Mammary epithelial cell (primary cell): ENCODE measurements at places on chromosomes 7 and 10.
A peak's percentile ranks its signal among the peaks of the same experiment; 100 is the strongest.

- DNase-seq: no peak
Measured at GRCh38 chr7:50469181-50469580, 19.0 kb upstream of the FIGNL1 start.

DNA sequence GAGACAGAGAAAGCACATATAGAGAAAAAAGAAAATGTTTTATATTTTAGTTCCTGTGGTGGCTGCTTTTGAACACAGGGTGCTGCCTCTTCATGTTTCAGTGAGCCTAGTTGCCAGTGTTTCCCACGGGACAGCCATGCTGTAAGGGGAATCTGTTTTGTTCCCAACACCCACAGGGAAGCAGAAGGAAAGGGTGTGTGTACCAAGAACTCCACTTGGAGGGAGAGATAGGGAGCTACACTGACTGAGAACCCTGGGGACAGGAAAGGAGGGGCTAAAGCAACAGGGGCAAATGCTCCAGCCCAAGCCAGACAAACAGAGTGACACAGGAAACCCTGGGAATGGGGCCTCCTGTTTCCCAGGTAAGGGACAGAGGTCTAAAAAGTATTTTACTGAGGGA lies 40.2 kb downstream of the FRMPD2 start:
- DNase-seq: no peak

- DNase-seq: no peak
Measured at GRCh38 chr7:102395592-102395872, 631 bp upstream of the PRKRIP1 start.

DNA sequence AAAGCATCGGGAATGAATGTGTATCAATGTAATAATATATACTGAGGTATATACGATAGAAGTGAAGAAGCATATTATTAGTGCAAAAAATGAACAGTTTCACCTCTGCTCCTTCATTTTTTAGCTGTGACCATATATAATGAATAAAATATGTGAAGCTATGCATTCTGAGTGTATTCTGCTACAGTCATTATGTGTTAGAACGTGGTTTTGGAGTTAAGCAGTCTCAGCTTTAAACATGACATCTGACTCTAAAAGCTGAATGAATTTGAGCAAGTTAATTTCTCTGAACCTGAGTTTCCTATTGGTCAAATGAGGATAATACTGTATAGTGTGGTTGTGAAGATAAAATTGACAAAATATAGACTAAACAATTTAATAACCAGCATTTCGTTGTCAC lies 358.1 kb downstream of the SUGCT start:
- DNase-seq: no peak

GRCh38 chr7:83484266-83484665 lies 164.7 kb downstream of the SEMA3E start:
- DNase-seq: peak; percentile 73

DNA sequence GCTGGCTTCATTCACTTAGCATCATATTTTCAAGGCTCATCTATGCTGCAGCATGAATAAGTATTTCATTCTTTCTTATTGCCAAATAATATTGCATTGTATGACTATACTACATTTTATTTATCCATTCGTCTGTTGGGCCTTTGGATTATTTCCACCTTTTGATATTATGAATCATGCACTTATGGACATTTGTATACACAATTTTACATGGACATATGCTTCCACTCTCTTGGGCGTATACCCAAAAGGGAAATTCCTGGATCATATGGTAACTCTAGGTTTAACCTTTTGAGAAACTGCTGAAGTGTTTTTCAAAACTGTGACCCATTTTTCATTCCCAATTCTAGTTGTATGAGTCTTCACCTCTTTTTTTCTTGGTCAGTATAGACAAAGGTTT lies 80.3 kb upstream of the GNAI1 start:
- peak; percentile 9 for DNase-seq

GRCh38 chr10:1345368-1345767 lies 289.2 kb downstream of the WDR37 start:
- no peak for DNase-seq

DNA sequence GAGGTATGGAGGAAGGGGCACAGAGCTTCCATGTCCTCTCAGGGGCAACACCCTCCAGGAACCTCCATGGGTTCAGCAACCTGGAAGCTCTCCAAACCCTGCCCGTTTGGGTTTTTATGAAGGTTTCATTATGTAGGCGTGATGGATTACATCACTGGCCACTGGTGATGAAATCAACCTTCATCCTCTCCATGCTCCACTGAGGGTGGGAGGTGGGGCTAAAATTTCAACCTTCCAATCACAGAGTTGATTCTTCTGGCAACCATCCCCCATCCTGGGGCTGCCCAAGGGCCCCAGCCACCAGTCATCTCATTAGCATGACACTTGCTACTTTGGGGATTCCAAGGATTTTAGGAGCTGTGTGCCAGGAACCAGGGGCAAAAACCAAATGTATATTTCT lies 90.1 kb downstream of the TEX36 start:
- no peak for DNase-seq

DNA sequence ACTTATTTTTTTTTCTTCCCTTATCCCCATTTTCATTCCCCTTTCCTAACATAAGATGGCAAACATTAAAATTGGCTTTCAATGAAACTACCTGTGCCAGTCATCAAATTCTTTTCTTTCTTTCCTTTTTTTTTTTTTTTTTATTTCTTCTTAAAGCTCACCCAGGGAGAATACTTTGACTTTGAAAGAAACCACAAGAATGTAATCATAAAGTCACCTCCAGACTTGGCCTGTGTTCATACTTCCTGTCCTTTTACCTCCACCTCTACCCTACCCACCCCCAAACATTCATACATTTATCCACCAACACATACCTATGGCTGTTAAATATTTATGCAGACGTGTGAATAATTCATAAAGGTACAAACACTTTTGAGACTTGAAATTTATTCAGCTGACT lies 254.6 kb downstream of the SLC25A13 start:
- DNase-seq: peak; percentile 32

DNA sequence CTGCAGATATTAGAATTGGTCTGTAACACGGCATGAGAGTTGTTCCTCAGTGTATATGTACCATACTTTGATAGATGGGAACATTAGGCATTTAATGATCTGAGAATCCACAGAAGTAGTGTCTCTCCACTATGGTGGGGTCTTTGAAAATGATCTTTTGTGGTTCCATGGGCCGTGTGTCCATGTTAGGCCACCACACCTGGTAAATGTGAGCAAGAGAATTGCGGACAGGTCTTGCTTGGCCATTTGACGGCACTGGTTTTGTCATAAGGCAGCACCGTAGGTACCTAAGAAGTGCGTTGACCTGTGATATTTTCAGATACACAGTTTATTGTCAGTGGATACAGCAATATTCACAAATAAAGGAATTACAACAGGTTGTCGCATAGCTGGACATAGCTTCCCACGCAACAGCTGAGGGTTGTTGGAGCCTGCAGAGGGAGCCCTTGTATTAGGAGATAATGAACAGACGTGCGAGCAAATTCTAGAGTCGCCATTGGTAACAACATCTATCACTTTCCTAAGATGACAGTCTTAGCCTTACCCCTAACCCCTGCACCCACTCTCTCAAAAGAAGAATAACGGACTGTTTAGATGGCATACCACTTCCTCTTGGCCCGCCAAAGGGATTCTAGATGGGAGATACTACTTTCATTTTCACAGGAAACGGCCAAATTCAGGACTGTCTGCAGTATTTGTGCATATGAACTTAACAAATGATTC lies 111.4 kb downstream of the COL28A1 start:
- DNase-seq: peak; percentile 51

- no peak for DNase-seq
Measured at GRCh38 chr7:26103596-26103995, 48.4 kb upstream of the NFE2L3 start.

DNA sequence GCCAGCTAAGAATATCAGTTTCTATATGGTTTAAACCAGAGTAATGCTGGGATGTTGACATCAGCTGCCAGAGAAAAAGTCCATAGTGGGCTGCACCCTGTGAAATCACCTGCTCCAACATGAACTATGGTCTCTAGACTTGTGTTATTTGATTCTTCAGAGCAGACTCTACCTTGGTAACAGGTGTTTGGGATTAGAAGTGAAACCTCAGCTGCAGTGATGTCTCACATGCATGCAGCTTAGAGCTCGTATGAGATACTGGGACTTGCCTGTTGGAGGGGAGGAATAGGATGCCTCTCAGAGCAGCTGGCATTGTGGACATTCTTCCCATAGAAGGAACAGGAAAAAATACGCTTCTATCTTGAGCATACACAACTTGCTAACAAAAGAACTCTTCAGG lies 287.1 kb upstream of the CSTF2T start:
- DNase-seq: no peak

DNA sequence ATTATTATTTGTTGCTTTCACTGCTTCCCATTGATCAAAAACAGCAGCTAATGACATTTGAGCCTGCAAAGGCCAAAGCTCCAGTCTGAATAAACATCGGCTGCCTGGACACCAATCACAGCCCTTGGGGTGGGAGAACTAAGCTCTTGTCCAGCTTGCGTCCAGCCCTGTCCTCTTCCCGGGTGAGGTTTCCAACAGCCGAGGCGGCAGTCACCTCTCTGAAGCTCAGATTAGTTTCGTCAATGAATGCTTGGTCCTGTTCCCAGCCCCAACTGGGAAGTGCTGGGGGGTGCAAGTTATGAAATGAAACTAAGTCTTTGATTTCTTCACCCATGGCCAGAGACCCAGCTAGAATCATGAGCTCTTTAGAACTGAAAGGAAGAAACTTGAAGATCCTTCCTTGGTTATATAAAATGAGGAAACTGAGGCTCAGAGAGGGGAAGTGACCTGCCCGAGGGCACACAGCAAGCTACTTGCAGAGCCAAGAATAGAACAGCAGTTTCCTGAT lies 114.0 kb upstream of the TCF7L2 start:
- no peak for DNase-seq

DNA sequence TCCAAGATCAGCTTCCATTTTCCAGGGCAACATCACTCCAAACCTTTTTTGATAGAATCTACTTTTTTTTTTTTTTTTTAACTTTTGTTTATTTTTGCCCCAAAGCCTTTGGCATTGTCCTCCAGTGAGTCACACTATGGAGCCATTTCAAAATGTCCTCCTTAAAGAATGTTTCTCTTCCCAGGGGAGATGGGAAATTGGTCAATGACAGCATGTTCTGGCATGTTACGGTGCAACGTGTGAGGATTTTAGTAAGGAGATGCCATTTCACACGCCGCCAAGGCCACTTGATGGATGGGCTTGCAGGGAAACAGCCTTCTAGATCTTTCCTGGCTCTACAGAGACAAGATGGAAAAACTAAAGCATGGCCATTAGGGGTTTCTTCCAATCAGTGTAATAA lies 30.7 kb upstream of the TRIL start:
- peak; percentile 87 for DNase-seq

- DNase-seq: no peak
Measured at GRCh38 chr10:31590023-31590800, 271.2 kb downstream of the ZEB1 start.

DNA sequence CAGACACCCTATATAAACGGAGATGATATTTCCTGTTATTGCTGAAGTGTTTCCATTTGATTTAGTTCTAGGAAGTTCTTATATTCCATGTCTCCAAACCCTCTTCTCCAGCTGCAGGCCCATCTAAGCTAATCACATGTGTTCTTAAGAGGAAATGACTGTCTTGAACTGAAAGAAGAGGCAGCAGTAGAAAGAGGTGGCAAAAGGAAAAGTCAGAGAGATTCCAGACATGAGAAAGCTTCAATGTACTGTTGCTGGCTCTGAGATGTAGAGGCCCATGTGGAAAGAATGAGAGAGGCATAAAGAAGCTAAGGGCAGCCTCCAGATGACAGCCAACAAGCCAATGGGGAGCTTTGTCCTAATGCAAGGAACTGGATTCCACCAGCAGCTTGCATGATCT lies 287.2 kb downstream of the GFRA1 start:
- DNase-seq: no peak

GRCh38 chr7:5758286-5758685 lies 23.2 kb downstream of the RNF216 start:
- no peak for DNase-seq

DNA sequence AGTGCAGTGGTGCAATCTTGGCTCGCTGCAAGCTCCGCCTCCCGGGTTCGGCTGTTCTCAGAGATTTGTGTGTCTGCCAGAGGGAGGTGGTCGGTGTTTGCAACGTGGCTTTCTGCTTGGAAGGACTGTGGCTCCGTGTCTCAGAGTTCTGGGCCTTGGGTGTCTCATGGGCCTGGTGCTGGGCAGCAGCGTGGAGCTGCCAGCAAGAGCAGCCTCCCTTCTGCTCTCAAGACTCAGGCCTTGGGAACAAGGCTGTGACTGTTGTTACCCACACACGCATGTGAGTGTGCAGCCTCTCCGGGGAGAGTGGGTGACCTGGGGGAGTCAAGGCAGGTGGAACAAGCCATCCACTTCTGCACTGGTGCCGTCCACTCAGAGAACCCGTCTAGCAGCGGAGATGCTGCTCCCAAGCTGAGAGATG lies 52.0 kb downstream of the VIPR2 start:
- no peak for DNase-seq

- DNase-seq: no peak
Measured at GRCh38 chr7:81514546-81514945, 255.3 kb downstream of the HGF start.

DNA sequence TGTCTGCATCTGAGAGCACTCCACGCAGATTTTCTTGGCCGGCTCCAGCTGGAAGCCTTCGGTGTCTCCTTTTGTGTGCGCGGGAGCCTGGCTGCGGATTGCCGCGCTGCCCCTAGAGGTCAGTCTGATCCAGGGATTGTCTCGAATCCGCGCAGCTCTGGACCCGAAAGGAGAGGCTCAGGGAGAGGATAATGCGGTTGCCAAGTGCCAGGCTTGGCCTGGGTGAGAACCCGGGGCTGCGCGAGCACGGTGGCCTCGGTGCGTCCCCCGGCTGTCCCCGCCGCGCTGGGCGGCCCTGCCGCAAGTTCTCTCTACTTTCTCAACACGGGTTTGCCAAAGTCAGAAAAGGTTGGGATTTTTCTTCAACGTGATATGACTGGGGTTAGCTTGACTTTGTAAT lies 140.9 kb downstream of the ADCYAP1R1 start:
- peak; percentile 52 for DNase-seq

- no peak for DNase-seq
Measured at GRCh38 chr7:136136906-136137454, 159.8 kb upstream of the MTPN start.

DNA sequence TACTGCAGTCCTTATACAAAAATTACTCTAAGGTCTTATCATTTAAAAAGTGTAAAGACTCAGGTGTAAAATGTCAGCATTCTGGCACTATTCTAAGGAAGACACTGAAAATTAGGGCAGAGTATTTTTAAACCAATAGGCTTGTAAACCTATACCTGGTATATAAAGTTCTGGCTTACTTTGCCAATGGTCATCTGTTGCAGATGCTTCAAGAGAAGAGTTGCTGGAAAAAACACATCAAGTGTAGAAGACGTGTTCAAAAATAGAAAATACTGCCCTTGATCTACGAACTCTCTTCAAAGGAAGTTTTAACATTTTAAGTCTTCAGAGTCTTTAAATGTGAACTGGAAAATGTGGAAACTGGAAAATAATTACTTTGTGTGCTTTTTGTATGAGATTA lies 23.9 kb downstream of the NT5C3A start:
- DNase-seq: no peak
